ENCODE measurements at places on chromosomes 5 and 9.

- H3K27me3 ChIP-seq: no peaks in the 10 kb centered on the region
- no peaks in the 10 kb centered on the region for H3K36me3 ChIP-seq
- DNase-seq: no peak
- H3K4me3 ChIP-seq: no peak overlapping the region
Observed at GRCh38 chr9:105206496-105206820, 38.0 kb upstream of the SLC44A1 start.

GRCh38 chr9:85737671-85738070 is 4.1 kb downstream of the AGTPBP1 start:
- no peaks in the 10 kb centered on the region for H3K27me3 ChIP-seq
- no peak for DNase-seq
- H3K27ac ChIP-seq: no peak overlapping the region
- no peak overlapping the region for H3K4me3 ChIP-seq
- H3K4me1 ChIP-seq: no peaks in the 10 kb centered on the region

DNA sequence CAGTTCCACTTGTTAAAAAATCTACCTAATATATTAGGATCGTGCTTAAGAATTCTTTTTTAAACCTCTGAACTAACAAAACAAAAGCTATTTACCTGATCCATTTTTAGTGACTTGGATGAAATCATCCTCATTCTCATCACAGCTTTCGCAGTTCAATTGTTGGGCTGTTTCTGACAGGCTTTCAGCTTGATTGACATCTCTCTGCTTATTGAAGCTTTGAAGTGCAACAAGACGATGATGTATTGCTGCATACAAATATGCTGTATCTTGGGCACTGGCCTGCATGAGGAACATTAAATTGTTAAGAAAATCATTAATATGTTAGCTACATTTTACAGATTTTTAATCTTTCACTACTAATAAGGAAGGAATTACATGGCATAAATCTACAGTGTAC is 9.5 kb upstream of the NADK2 start:
- no peak overlapping the region for H3K27ac ChIP-seq
- no peaks in the 10 kb centered on the region for H3K4me1 ChIP-seq

DNA sequence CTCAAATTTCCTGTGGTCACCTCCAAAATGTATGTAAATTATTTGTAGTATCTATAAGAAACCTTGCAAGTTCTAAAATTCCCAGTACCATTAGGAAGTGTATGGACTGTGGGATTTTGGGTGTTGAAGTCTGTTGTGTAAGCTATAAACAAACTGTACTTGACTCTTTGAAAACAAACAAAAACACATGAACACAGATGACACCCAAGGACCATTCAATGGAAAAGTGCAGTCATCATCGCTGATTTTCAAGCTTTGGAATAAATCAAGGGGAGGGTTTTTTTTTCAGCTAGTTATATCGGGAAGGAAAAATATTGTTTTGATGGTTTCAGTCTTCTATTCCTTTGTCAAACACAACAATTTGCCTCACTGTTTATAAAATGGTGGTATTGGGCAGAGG is 49.6 kb downstream of the ELL2 start:
- no peak overlapping the region for H3K27ac ChIP-seq
- no peak for DNase-seq
- no peaks in the 10 kb centered on the region for H3K36me3 ChIP-seq
- H3K27me3 ChIP-seq: no peaks in the 10 kb centered on the region
- H3K4me3 ChIP-seq: no peak overlapping the region

GRCh38 chr5:13567819-13568218 is 376.7 kb downstream of the DNAH5 start:
- no peaks in the 10 kb centered on the region for H3K27me3 ChIP-seq
- no peak overlapping the region for H3K27ac ChIP-seq
- no peaks in the 10 kb centered on the region for H3K4me1 ChIP-seq
- DNase-seq: no peak
- H3K4me3 ChIP-seq: no peak overlapping the region

GRCh38 chr5:173859408-173860159 is 28.6 kb upstream of the CPEB4 start:
- no peaks in the 10 kb centered on the region for H3K36me3 ChIP-seq
- H3K4me1 ChIP-seq: peaks cover 13% of the 10 kb centered on the region
- no peak for DNase-seq

- H3K36me3 ChIP-seq: no peaks in the 10 kb centered on the region
- DNase-seq: no peak
- H3K27me3 ChIP-seq: no peaks in the 10 kb centered on the region
- no peak overlapping the region for H3K27ac ChIP-seq
- H3K4me1 ChIP-seq: no peaks in the 10 kb centered on the region
- no peak overlapping the region for H3K4me3 ChIP-seq
Observed at GRCh38 chr5:1418238-1418920, 26.9 kb downstream of the SLC6A3 start.

- no peak overlapping the region for H3K27ac ChIP-seq
- no peaks in the 10 kb centered on the region for H3K27me3 ChIP-seq
- no peaks in the 10 kb centered on the region for H3K36me3 ChIP-seq
- no peaks in the 10 kb centered on the region for H3K4me1 ChIP-seq
- H3K4me3 ChIP-seq: no peak overlapping the region
- no peak for DNase-seq
Observed at GRCh38 chr5:116883875-116884274, 309.3 kb upstream of the SEMA6A start.

DNA sequence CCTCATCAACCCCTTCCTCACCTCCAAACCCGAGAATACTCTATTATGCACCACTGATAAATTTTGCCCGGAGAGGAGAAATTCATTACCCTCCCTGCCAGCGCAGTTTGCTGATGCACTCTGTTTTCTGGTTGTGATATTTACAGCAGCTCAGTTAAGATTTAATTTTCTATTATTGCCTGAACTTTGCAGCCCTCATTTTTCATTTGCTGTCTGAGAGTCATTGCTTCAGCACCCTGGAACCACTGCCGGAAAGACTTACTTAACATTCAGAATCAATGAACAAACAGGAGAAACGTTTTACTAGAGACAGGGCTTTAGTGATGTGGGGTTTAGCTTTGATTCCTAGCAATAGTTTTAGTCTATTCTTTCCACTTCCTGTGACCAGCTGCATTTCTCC is 56.7 kb upstream of the MAMDC2 start:
- H3K27me3 ChIP-seq: no peaks in the 10 kb centered on the region
- H3K4me3 ChIP-seq: no peak overlapping the region
- DNase-seq: no peak
- no peak overlapping the region for H3K27ac ChIP-seq
- no peaks in the 10 kb centered on the region for H3K36me3 ChIP-seq

DNA sequence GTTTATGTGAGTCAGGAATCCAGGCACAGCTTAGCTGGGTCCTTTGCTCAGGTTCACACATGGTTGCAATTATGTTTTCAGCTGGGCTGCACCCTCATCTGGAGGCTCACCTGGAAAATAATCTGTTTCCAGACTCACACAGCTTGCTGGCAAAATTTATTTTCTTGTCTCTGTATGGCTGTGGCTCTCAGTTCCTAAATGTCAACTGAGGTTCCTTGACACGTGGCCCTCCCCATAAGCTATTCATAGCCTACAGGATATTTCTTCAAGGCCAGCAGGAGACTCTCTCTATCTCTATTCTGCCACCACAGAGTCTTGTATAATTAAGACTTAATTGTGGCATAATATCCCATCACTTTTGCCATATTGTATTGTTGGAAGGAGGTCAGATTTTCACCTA is 732.0 kb downstream of the CDH18 start:
- H3K36me3 ChIP-seq: no peaks in the 10 kb centered on the region
- no peak overlapping the region for H3K27ac ChIP-seq
- H3K4me1 ChIP-seq: peaks cover 5% of the 10 kb centered on the region
- H3K27me3 ChIP-seq: no peaks in the 10 kb centered on the region

DNA sequence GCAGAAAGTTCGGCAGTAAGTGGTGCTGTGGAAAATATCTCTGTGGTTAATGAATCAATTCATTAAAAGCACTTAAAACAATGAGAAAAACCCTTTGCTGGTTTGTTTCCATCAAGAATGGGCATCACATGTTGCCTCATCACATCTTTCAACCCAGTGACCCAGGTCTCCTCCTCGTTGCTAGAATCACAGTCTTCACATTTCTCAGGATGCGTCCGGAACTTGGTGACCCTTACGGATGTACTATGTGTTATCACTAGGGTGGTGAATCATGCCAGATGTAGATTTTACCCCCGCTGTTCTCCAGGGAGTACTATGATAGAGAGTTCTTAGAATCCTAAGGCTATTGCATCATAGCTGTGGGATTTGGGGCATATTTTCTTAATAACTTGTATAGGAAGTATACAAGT is 217.9 kb upstream of the KLF4 start:
- H3K36me3 ChIP-seq: no peaks in the 10 kb centered on the region
- DNase-seq: no peak
- H3K27ac ChIP-seq: no peak overlapping the region
- H3K4me3 ChIP-seq: no peak overlapping the region

GRCh38 chr9:125995706-125996105 is 248.5 kb downstream of the PBX3 start:
- no peak overlapping the region for H3K27ac ChIP-seq
- no peaks in the 10 kb centered on the region for H3K4me1 ChIP-seq
- H3K27me3 ChIP-seq: no peaks in the 10 kb centered on the region
- H3K4me3 ChIP-seq: no peak overlapping the region

DNA sequence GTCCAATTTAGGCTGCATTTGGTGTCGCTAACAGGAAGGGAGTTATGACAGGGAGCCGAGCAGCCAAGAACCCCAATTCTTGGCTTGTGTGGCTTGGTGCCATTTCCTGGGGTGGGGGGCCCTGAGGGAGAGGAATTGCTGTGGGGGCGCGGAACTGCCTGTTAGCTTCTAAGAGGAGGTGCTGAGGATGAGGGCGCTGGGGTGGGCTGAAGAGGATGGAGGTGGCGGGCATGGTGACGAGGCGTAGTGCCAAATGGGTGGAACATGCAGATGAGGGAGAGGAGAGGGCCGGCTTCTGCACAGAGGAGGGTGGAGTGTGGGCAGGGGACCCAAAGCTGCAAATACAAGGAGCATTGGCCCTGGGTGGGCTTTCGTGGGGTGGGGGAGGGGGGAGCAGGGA is 27.9 kb downstream of the IER5L start:
- no peak overlapping the region for H3K4me3 ChIP-seq
- H3K27ac ChIP-seq: no peak overlapping the region
- no peak for DNase-seq
- H3K36me3 ChIP-seq: peaks cover 6% of the 10 kb centered on the region
- H3K4me1 ChIP-seq: no peaks in the 10 kb centered on the region

DNA sequence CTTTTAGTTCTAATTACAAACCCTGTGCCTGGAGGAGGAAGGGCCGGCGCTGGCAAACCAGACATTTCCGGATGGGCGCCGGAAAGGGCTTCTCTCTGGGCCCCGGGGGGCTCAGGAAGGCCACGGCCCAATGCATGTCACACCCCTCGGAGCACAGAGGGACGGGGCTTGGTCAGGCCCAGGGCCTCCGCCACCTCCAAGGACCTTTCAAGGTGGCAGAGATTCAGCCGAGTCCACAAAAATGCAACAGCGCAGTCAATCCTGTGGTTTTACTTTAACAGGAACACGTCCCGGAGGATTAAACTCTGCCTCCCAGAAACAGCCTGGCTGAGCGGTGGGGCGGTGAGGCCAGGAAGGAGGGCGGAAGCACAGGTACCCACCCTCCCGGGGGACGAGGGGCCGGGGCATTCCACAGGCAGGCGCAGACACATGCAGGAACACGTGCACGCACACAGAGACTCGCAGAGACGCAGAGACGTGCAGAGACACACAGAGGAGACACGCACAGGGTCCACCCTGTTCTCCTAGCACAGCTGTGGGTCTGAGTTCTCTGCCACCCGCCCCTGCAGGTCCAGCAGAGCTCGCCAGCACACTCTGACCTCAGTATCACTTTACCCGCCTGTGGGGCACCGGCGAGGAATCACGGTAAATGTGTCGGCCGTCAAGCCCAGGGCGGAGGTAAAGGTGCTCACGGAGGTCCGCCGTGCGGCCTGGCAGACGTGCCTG is 23.0 kb downstream of the SLC9A3 start:
- H3K36me3 ChIP-seq: no peaks in the 10 kb centered on the region
- H3K4me3 ChIP-seq: no peak overlapping the region
- H3K27ac ChIP-seq: no peak overlapping the region
- no peaks in the 10 kb centered on the region for H3K27me3 ChIP-seq
- no peaks in the 10 kb centered on the region for H3K4me1 ChIP-seq

GRCh38 chr9:134343637-134344036 is 17.4 kb downstream of the RXRA start:
- DNase-seq: no peak
- peaks cover 26% of the 10 kb centered on the region for H3K4me1 ChIP-seq
- no peak overlapping the region for H3K4me3 ChIP-seq

DNA sequence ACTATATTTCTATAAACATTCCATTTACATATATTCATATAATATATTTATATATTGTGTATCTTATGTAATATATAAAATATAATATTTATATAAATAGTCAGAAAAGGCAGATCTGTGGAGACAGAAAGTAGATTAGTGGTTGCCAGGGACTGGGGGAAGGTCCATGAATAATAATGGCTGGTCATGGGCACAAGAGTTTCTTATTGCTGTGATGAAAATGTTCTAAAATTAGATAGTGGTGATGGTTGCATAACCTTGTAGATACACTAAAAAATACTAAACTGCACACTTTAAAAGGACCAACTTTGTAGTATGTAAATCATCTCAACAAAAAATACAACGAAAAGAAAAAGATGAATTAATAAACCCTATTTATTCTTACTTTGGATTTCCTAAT is 47.3 kb downstream of the NUP155 start:
- H3K4me1 ChIP-seq: no peaks in the 10 kb centered on the region
- DNase-seq: no peak
- H3K27me3 ChIP-seq: no peaks in the 10 kb centered on the region
- peaks cover 49% of the 10 kb centered on the region for H3K36me3 ChIP-seq
- H3K4me3 ChIP-seq: no peak overlapping the region
- H3K27ac ChIP-seq: no peak overlapping the region

DNA sequence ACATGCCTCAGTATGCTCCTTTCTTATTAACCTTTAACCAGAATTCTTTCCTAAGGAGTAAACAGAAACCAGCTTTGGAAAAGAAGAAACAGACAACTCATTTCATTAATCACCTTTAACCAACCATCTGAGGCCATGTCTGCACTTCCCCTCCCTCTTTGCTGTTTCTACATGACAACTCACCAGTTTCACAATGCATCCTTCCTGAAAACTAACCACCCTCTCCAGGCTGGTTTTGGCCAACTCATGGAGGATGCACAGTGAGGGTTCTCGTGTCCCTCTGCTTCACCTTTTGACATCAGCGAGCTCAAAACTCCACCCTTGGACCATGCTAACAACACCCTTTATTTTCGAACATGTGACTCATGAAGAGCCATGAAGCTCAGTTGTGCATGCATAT is 244.1 kb downstream of the ELAVL2 start:
- no peaks in the 10 kb centered on the region for H3K4me1 ChIP-seq
- H3K27ac ChIP-seq: no peak overlapping the region
- DNase-seq: no peak
- H3K4me3 ChIP-seq: no peak overlapping the region
- H3K27me3 ChIP-seq: no peaks in the 10 kb centered on the region
